ENCODE measurements at places on chromosomes 2 and 18.
A peak's percentile ranks its signal among the peaks of the same experiment; 100 is the strongest.

- no peak for DNase-seq
These were observed 271.3 kb downstream of the LRATD1 start for GRCh38 chr2:14903709-14904374.

GRCh38 chr18:13437796-13438506 is 219.4 kb downstream of the LDLRAD4 start:
- no peak for DNase-seq

DNA sequence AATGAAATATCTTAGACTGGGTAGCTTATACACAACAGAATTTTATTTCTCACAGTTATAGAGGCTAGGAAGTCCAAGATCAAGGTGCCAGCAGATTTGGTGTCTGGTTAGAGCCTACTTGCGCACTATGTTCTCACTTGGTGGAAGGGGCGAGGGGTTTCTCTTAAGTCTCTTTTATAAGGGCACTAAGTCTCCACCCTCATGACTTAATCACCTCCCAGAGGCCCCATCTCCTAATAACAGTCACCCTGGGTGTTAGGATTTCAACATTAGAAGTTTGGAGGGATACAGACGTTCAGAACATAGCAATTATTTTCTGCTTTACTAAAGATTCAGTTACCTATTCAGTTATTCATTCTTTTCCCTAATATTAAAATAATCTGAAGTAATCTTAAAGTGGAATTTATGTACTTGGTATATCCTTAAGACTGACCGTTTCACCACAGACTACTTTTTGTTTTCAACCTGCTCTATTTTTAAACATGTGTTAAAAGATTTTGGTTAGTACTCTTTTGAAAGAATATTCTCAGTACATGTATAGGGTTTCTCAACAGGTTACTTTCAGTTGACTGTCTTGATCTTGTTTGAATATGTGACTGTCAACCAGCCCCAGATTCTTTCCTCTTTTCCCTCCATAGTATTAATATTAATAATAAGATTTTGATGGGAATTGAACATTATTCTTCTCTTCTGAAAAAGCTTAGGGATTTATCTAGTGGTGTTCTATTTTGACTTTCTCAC is 130.0 kb downstream of the TAF4B start:
- DNase-seq, result no peak

DNA sequence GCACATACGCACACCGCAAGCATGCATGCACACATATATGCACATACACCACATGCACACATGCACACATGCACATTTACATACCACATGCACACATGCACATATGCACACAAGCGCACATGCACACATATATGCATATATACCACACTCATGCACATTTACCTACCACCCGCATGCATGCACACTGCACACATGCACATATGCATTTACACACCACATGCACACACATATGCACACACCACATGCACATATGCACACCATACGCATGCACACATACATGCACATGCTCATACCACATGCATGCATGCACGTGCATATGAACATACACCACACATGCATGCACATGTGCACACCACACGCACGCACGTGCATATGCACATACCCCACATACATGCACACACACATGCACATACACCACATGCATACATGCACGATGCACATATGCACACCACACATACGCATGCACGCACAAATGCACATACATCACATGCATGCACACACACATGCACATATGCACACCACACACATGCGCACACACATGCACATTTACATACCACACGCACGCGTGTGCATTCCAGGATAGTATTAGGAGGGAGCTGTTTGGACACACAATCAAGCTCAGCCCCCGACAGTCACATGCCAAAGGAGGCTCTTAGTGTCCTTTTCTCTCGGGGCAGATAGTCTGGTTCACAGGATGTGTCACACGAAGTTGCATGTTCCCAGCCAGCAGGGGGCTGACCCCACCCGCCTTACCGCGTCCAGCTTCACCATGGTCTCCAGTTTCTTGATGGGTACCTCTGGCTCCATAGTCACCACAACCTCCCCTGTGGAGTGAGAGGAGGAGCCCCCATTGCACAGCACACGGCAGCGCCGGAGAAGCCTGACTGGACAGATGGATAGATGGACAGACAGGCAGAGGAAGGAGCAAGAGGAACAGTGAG is 5.9 kb downstream of the OTOF start:
- no peak for DNase-seq

- no peak for DNase-seq
These were observed 3.5 kb downstream of the SS18 start for GRCh38 chr18:26086959-26087358.

DNA sequence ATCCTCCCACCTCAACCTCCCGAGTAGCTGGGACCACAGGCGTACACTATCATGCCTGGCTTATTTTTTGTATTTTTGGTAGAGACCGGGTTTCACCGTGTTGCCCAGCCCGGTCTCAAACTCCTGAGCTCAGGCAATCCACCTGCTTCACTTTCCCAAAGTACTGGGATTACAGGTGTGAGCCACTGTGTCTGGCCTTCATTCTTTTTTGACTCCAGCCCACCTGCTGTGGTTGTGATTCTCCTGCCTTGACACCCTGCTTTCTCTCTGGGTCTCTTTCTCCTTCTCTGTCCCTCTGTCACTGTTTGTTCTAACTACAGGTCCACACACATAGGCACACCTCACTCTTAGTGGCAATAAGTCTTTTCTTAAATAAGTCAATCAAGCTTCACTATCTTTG is 85.3 kb downstream of the FTCDNL1 start:
- no peak for DNase-seq

DNA sequence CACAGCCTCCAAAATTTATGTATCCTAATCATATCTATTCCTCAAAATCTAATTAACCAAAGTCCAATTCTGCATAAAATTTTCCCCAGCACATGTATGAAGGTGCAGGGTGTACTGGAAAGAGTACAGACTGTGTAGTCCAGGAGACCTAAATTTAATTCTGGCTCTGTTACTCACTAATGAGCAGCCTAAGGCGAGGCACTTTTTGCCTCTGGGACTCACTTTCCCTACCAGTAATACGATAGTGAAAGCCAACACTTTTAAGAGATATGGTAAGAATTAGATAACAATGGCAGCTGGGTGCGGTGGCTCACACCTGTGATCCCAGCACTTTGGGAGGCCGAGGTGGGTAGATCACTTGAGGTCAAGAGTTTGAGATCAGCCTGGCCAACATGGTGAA is 177.7 kb downstream of the PIEZO2 start:
- DNase-seq, result no peak

GRCh38 chr2:160561551-160562295 is 68.1 kb upstream of the RBMS1 start:
- DNase-seq, result no peak

- DNase-seq, result no peak
These were observed 51.2 kb downstream of the MTCL1 start for GRCh38 chr18:8756571-8756970.

DNA sequence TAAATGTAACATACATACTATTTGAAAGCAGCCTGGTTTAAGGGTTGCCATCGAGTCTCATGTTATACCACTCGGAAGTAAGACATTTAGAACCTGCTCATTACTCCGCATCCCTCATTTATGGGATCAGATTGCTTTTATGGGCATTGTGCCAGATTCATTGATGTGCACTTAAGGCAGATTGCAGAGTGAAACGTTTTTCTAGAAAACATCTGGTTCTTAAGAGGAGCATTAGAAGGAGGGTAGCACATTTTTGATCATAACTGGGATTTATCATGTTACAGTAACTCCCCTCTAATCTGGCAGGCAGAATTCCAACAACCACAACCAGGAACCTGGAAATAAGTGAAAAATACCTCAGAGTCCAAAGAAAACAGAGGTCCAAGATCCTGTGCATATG is 74.2 kb upstream of the GALNT3 start:
- peak; percentile 39 for DNase-seq

DNA sequence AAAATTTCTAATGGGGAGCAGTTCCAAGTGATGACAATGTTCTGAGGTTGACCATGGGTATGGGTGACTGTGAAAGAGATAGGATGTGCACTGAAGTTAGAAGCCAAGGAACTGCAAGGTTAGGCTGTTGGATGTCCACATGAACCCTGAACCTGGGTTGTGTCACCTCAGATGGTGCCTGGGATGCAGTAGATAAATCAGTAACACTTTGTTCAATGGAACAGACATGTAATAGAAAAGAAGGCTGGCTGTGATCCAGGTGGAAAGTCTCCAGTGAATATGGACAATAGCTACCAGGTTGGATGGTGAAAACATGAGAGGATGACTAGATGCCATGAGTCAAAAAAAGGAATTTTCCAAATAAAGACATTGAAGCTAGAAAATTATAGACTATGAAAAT is 131.4 kb downstream of the TRABD2A start:
- no peak for DNase-seq

- no peak for DNase-seq
These were observed at the start of gene SALL3 for GRCh38 chr18:78979730-78980278. SALL3 (plus strand) TSS chr18:78979818; CDS start chr18:78980275, 457 bp downstream.

DNA sequence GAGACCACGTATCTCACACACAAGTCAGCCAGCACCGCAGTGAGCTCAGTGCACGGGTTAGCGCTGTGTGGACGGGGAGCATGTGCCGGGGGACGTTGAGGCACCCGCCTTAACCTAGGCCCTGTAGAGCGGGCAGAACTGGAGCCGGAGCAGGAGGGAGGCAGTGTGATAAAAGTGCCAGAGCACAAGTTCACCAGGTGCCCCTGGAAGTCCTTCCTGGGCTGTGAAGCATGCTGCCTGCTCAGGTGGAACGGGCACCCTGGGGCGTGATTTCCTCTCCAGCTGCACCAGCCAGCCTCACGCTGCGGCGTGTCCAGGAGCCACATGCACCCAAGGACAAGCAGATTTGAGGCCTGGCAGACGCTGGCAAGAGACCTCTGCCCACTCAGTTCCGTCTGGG is 50.3 kb downstream of the ITGB1BP1 start:
- DNase-seq, result no peak

GRCh38 chr2:108345951-108346350 is 31.8 kb upstream of the SULT1C4 start:
- DNase-seq, result no peak

DNA sequence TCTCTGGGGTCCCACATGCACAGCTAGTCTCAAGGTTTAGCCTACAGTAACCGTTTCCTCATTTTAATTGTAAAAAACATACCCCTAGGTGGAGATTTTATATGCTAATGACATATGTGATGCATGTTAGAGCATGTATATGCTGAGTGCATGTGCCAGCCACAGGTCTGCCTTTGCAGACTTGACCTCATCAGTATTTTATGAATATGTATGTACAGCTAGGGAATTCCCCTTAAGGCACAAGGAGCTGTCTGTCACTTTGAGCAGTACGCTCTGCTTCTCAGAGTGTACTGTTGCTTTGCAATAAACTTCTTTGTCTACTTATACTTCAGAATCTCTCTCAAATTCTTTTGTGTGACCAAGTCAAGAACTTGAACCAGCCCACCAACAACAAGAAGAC is 131.2 kb upstream of the ERBB4 start:
- DNase-seq, result no peak

GRCh38 chr2:33457556-33458247 is 18.7 kb upstream of the RASGRP3 start:
- no peak for DNase-seq

DNA sequence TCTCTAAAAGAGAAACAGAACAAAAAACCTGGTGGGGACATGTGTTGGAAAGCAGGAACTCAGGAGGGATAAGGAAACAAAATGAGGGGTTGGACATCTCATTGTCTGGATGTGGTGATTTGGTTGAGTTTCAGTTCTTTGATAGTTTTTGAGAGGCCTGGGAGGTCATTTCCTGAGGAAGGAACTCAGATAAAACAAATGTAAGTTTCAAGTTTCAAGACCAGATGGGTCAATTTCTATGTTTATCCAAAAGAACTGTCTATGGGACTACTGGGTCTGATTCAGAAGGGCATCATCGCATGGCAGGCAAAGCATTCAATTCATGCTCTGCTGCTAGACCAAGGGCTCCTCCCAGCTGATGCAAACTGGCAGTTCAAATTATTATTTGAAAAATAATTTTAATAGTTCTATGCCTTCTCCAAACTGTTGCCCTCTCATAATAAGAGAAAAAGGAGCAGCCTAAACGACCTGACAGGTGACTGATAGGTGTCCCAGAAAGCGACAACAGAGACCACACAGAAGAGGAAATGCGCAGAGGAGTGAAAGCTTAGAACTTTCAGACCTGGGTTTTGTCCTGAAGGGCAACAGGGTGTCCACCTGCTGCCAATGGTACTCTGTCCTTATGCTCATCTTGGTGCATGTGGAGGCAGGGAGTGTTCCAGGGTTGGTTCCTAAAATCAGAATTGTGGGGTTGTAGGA is 39.3 kb upstream of the SH3RF3 start:
- DNase-seq, result no peak

DNA sequence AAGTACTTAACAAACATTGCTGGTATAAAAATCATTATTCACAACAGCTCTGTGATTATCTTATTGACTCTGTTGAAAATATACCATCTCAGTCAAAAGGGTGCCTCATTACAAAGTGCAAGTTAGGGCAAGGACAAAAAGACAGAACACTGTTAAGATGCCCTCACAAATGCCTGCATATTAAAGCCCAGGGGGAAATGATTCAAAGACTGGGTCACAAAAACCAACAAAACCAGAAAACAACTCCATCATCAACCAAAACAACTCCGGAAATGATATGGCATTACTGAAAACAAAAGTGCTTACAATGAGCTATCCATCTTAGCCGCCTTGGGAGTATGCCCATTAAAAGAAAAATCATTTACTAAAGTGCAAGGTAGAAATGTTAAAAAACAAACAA is 9.9 kb downstream of the PLA2R1 start:
- no peak for DNase-seq

GRCh38 chr2:65687614-65688013 is 255.2 kb upstream of the SPRED2 start:
- no peak for DNase-seq

DNA sequence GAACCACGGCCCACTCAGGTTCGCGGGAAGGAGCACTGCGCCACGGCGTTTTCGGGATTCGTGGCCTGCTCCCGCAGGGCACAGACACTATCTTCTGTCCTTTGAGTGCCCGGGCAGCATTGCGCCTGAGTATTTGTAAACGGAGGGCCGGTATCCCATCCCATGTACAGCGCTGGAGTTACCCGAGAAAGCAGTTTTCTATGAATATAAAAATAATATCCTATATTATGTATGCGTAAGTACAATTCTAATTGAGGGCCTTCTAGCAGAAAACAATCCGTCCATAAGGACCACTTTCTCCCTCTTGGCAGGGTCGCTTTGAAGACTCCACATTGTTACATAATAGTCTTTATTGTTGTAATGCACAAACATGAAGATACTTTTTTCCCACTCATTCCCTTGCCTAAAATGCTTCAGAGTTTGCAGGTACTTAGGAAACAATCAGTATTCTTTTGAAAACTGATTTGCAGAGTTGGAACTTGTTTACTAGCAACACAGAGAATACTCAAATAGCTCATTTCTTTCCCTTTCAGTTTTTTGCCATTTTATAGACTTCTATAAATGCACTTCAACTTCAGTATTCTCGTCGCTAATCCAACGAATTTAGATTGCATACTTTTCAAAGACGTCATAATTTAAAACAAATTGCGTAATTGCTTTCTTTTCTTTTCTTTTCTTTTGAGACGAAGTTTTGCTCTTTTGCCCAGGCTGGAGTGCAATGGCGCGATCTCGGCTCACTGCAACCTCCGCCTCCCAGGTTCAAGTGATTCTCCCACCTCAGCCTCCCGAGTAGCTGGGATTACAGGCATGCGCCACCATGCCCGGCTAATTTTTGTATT is 1.0 kb upstream of the REV1 start:
- no peak for DNase-seq

- DNase-seq, result no peak
These were observed 44.9 kb upstream of the ID2 start for GRCh38 chr2:8636721-8637636.
